ENCODE measurements at places on chromosomes 3 and 15. TPM values are rescaled to one million over a fixed set of nuclear protein-coding genes. Genes with fewer than 3 reads are reported as not detected.

- no peaks in the 10 kb centered on the region for H3K4me1 ChIP-seq
- no peaks in the 10 kb centered on the region for H3K27me3 ChIP-seq
- no peak overlapping the region for H3K4me3 ChIP-seq
- H3K27ac ChIP-seq, result no peak overlapping the region
- DNase-seq, result no peak
- no peaks in the 10 kb centered on the region for H3K36me3 ChIP-seq
These were observed 5.2 kb downstream of the C3orf49 start for GRCh38 chr3:63824309-63824708.

DNA sequence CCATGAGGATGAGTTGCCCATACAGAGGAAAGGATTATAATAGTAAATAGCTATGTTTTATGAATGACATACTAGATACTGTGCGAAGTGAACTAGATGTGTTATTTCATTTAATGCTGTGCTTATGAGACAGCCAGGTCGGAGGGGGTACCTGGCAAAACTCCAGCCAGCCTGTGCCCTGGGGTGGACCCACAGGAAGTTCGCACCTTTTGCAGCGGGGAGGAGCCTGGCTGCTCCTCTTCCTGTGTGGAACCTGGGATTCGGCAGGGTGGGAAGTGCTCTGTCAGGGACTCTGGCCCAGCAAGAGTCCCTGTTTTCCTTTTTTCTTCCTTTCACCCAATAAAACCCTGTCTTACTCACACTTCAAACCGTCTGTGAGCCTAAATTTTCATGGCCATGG is 452.2 kb downstream of the IL5RA start:
- H3K36me3 ChIP-seq, result no peaks in the 10 kb centered on the region
- no peaks in the 10 kb centered on the region for H3K27me3 ChIP-seq
- no peak for DNase-seq
- H3K27ac ChIP-seq, result no peak overlapping the region

DNA sequence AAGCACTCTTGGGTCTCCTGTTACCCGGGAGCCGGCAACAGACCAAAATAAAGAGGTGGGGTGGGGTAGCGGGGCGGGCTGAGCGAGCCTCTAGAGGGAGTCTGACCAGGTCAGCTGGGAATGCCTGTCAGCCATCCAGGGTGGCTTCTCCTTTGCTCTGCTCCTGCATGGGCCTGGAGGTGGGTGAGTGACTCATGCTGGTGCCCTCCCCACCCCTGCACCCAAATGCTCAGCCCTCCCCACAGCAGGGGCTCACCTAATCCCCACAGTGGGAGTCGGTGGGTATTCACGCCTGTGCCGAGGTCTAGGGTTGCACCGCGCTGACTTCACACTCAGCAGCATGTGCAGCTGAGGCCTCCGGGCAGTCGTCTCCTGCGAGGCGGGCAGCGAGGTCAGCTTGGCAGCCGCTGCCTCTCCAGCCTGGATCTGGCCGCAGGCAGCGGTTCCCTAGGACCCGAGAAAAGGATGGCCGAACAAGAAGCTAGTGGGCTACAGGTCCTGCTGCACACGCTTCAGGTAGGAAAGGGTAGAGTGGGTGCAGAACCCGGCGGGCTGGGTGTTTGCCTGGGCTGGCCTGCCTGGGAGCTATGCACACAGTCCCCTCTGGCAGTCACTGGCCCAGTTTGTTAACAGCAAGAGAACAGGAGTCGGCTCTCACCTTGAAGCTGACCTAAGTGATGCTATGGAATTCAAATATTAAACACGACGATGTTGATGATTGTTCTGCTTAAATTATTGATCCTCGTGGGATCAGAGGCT is at the start of gene AGBL1:
Gene AGBL1 (plus strand): TSS at position 364 of the 759 bp plus-strand sequence.
- H3K4me3 ChIP-seq, result no peak within 1 kb of the TSS
- no peak for DNase-seq
- H3K4me1 ChIP-seq, result no peaks in the 10 kb centered on the region
- H3K27ac ChIP-seq, result no peak within 1 kb of the TSS
- H3K36me3 ChIP-seq, result no peaks in the 10 kb centered on the region
- H3K27me3 ChIP-seq, result no peaks in the 10 kb centered on the region

DNA sequence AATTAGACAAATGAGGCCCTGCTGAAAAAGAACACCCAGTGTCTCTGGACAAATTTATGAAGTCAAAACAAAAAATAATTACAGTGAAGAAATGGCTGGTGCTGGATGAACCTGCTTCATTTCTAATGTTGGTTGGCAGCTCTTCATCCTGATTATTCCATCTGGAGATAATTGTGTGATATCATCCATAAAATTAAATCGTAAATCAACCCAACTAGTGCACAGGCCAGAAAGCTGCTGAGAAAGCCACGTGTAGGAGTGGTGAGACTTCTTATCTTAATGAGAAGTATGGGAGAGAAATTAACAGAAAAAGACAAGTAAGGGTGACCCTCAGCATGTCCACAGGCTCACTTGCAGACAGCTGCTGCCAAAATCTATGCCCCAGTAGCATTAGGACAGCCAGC is 465.2 kb upstream of the TGFBR2 start:
- no peak overlapping the region for H3K4me3 ChIP-seq
- no peaks in the 10 kb centered on the region for H3K27me3 ChIP-seq
- no peaks in the 10 kb centered on the region for H3K4me1 ChIP-seq
- H3K27ac ChIP-seq, result no peak overlapping the region
- no peak for DNase-seq

DNA sequence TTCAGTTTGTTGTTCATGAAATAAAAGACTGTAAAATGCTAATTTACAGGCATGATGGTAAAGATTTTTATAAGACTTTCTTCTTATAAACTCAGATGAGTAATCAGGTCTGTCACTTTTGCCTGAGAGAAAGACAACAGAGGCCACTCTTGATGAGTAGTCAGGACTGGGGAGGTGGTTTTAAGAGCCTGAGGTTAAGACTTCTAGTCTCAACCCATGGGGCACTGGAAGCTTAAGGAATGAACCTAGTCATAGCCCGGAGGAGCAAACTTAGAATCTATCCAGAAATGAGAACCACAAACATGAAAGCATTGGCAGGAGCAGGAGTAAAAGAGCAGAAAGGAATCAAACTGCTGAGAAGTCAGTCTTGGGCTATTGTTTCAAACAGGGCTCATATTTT is 846.3 kb upstream of the ARPP21 start:
- no peaks in the 10 kb centered on the region for H3K4me1 ChIP-seq
- no peaks in the 10 kb centered on the region for H3K27me3 ChIP-seq

DNA sequence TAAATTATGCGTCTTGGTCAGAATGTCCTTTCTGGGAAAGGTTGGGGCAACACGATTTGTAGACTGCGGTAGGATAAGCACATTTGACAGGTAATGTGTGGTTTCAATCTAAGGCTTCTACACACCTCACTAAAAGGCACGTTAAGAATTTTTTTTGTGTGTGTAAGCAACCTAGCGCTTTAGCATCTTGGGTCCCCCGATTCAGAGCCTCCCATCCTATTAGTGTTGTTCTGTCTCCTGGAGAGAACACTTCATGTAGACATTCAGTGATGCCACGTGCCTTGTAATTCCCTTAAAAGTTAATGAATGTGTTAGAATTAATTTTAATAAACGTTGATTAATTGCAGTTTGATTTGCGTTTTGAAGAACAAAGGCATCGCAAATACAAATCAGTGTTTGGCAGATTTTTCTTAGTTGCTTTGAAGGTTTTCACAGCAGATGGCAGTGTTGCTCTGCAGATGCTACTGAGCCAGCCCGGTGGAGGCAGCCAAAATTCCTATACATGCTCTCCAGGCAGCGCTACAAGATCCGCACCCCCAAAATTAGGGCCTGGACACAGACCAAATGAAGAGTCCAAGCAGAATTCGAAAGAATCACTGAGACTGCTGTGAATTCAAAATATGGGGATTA is 63.5 kb downstream of the OTOL1 start:
- DNase-seq, result no peak
- H3K27me3 ChIP-seq, result no peaks in the 10 kb centered on the region
- no peaks in the 10 kb centered on the region for H3K4me1 ChIP-seq
- no peak overlapping the region for H3K4me3 ChIP-seq

DNA sequence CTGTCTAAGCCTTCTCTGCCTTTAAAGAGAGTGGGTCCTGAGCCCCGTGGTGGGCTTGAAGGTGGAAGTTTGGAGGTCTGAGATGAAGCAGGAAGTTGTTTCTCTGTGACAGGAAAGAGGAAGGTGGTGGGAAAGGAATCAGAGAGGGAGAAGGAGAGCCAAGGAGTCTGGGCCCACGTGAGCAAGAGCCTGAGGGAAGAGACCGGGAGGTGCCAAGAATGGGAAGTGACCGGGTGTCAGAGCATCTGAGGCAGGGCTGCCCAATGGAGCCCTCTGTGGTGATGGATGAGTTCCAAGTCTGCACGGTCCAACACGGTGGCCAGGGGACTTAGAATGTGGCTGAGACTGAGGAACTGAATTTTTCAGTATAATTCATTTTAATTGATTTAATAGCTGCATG is 24.6 kb downstream of the ALDH1L1 start:
- H3K27me3 ChIP-seq, result no peaks in the 10 kb centered on the region
- H3K4me3 ChIP-seq, result no peak overlapping the region
- no peak for DNase-seq
- H3K36me3 ChIP-seq, result no peaks in the 10 kb centered on the region
- no peak overlapping the region for H3K27ac ChIP-seq

- no peaks in the 10 kb centered on the region for H3K36me3 ChIP-seq
- no peaks in the 10 kb centered on the region for H3K4me1 ChIP-seq
- H3K27ac ChIP-seq, result no peak overlapping the region
- DNase-seq, result no peak
These were observed 84.2 kb downstream of the SEMA6D start for GRCh38 chr15:47801522-47801921.

DNA sequence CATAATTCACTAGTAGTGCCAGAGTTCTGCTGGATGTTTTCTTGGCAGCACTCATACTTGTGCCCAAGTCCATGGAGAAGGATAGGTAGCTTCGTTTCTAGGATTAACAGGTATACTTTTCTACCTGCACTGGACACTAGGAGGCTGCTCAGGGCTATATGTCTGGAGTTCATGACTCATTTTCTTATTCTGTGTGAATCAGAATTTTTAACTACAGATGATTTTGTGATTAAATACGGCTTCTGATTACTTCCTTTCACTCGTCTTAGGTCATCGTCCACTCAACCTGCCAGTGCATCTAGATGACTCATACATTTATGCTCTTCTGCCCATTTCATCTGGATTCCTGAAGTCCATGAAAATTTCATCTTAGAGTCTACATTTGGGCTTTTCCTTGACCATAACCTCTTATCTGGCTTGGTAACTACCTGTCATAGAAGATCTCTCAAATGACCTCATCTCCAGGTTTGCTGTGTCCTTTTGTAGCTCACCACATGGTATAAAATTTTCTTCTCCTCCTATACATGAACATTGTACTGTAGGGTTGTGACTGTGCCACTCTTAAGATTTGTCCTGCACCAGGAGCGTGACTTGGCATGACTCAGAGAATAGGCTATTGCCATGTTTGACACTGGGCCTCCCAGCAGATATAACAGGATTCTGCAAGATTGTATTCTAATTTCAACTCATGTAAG is 66.7 kb upstream of the GCSAM start:
- H3K4me1 ChIP-seq, result no peaks in the 10 kb centered on the region
- no peak overlapping the region for H3K4me3 ChIP-seq
- no peak overlapping the region for H3K27ac ChIP-seq

- H3K27ac ChIP-seq, result no peak overlapping the region
- no peak overlapping the region for H3K4me3 ChIP-seq
- peaks cover 5% of the 10 kb centered on the region for H3K4me1 ChIP-seq
- no peaks in the 10 kb centered on the region for H3K27me3 ChIP-seq
- H3K36me3 ChIP-seq, result no peaks in the 10 kb centered on the region
These were observed 33.2 kb upstream of the LEKR1 start for GRCh38 chr3:156792945-156793344.

DNA sequence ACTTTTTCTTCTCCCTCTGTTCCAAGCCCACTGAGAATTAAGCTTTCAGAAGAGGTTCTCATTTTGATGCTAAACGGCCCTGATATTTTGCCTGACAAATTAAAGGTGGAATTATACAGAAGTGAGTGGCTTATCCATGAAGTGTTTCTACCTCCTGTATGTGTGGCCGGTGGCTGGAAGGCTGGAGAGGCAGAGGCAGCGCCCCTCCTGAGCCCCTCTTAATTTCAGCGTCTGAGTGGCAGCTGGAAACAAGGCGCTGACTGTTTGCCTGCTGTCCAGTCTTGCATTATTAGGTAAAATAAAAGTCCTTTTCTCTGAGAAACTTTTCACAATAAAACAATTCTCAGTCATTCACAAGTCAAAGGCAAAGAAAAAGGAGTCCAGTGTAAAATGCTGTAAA is 685.7 kb downstream of the MCTP2 start:
- no peaks in the 10 kb centered on the region for H3K36me3 ChIP-seq
- no peaks in the 10 kb centered on the region for H3K27me3 ChIP-seq
- no peak for DNase-seq

- no peak overlapping the region for H3K4me3 ChIP-seq
- no peak overlapping the region for H3K27ac ChIP-seq
- no peak for DNase-seq
- no peaks in the 10 kb centered on the region for H3K36me3 ChIP-seq
- no peaks in the 10 kb centered on the region for H3K27me3 ChIP-seq
- H3K4me1 ChIP-seq, result no peaks in the 10 kb centered on the region
These were observed 649.8 kb upstream of the NR2F2 start for GRCh38 chr15:95680728-95681127.

- DNase-seq, result no peak
- H3K27me3 ChIP-seq, result no peaks in the 10 kb centered on the region
- H3K4me3 ChIP-seq, result no peak overlapping the region
- no peaks in the 10 kb centered on the region for H3K4me1 ChIP-seq
- no peaks in the 10 kb centered on the region for H3K36me3 ChIP-seq
These were observed 58.0 kb upstream of the PPARG start for GRCh38 chr3:12230877-12231276.

DNA sequence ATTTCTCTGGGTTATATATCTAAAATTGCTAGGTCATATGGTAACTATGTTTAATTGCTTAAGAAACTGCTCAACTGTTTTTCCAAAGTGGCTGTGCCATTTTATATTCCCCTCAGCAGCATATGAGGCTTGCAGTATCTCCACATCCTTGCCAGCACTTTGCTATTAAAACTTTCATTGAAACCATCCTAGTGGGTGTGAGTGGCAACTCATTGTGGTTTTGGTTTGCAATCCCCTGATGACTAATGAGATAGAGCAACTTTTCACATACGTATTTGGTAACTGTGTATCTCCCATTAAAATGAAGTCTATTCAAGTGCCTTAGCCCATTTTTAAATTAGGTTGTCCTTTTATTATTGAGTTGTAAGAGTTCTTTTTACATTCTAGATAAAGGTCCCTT is 17.3 kb downstream of the KPNA1 start:
- H3K36me3 ChIP-seq, result peaks cover 6% of the 10 kb centered on the region
- peaks cover 3% of the 10 kb centered on the region for H3K4me1 ChIP-seq
- no peak for DNase-seq
- no peak overlapping the region for H3K4me3 ChIP-seq
- no peak overlapping the region for H3K27ac ChIP-seq
- no peaks in the 10 kb centered on the region for H3K27me3 ChIP-seq

- H3K4me3 ChIP-seq, result no peak overlapping the region
- DNase-seq, result no peak
- no peak overlapping the region for H3K27ac ChIP-seq
- H3K36me3 ChIP-seq, result no peaks in the 10 kb centered on the region
These were observed 349.9 kb upstream of the TGFBR2 start for GRCh38 chr3:30256474-30256873.

PSTPIP1 gene
- total RNA-seq, result 4.2 TPM

TRPC1 gene
- total RNA-seq, result 1.3 TPM

BMF gene
- total RNA-seq, result 4.1 TPM

BCL2A1 gene
- 1.0 TPM for total RNA-seq

CHRM5 gene
- not detected for total RNA-seq

ABCC5 gene
- 2.8 TPM for total RNA-seq

CNTN6 gene
- total RNA-seq, result not detected

ISLR gene
- total RNA-seq, result 4.0 TPM

STAB1 gene
- total RNA-seq, result 24.8 TPM
